ENCODE measurements at places on chromosomes 5 and 9.

DNA sequence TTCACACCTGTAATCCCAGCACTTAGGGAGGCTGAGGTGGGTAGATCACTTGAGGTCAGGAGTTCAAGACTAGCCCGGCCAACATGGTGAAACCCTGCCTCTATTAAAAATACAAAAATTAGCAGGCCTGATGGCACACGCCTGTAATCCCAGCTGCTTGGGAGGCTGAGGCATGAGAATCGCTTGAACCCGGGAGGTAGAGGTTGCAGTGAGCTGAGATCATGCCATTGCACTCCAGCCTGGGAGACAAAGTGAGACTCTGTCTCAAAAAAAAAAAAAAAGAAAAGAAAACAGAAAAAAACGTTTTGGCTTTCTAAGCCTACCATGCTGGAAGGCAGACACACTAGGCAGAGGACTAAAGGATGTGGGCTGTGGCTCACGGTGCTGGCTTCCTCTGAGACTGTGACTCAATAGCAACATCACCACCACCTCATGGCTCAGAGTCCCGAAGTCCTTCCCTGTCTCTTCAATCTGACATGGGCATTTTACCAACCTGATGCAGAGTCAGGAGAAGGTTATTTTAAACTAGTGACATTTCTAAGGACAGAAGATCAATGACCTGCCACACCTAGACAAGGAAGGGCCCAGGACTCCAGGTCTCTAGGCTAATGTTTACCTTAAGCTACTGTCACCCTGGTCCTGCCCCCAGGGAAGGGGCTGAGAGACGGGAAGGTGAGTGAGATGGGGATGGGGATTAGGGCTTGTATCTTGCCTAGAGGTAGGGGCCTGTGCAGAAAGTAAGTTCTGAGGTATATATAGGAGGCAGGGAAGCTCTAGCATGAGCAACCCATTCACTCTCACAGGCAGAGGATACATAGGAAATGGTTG, 3.7 kb downstream of the ECSCR start:
- no peak for DNase-seq

- no peak for DNase-seq
Observed at GRCh38 chr5:1298067-1298551, 3.2 kb upstream of the TERT start.

DNA sequence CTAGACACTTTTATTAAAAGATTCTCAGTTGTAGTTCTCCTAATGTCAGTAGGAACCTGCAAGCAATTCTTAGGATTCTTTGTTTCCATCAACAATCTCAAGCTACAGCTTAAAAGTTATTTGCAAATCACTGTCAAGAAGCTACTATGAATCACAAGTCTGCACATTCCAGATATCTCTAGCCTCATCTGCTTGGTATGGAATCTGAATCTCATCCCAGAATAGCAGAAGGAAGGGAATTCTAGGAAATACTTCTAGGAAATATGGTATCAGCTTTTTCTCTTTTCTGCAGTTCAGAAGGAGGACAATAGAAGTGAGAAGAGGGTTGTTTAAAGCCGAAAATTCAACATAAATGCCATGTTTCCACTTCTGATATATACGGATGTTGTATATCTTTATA, 792.2 kb upstream of the CDH9 start:
- DNase-seq = no peak

DNA sequence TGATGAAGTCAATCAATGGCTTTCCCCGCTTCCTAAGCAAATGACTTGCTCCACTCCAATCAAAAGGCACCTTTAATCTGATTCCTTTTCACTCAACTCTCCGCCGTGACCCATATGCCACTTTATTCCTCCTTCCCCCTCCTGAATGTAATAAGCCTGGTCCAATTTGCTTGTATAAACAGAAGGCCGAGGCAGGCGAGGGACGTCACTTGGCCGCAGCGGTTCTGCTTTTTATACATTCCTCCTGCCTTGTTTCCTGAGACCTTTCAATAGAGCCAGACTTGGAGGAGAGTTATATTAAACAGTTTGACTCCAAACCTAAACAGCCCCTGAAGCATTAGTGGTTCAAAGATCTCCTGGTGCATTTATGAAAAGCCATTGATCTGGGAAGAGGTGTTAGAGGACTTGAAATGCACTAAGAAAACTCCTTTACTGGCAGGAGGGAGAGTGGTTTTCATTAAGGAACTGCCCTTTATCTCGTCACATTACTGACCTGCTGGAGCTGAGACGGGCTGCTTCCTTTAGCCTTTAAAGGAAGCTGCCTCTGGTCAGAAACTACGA, 273.4 kb downstream of the SLIT3 start:
- no peak for DNase-seq

DNA sequence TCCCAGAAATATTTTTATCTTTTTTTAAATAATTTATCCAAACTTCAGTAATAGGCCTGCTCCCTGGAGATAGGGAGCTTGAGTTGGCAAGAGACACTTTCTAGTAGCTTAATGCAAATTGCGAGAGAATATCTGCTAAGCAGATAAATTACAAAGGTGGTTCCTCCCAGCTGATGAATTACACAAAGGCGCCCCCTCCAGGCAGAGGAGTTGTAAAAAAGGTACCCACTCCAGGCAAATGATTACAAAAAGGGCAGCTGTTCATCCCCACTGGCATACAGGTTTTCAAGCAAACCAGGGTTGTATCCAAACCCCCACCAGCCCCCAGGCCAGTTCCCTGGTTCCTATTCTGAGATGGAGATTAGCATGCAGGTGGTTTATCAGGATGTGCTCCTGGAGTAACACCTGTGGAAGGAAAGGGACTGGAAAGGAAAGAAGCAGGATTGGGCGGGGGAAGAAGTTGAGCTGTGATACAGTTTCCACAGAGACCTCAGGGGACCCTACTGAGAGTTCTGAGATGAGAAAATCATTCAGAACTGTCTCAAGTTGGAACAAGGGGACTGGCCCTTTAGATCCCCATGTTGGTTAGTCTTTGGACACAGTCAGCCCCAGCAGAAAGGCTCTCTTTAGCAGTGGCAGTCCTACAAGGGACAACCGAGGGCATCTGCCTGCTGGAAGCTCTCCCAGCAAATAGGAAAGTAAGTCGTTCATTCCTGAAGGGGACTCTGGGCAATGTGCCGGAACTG, 25.5 kb downstream of the ESM1 start:
- DNase-seq = peak; percentile 24

DNA sequence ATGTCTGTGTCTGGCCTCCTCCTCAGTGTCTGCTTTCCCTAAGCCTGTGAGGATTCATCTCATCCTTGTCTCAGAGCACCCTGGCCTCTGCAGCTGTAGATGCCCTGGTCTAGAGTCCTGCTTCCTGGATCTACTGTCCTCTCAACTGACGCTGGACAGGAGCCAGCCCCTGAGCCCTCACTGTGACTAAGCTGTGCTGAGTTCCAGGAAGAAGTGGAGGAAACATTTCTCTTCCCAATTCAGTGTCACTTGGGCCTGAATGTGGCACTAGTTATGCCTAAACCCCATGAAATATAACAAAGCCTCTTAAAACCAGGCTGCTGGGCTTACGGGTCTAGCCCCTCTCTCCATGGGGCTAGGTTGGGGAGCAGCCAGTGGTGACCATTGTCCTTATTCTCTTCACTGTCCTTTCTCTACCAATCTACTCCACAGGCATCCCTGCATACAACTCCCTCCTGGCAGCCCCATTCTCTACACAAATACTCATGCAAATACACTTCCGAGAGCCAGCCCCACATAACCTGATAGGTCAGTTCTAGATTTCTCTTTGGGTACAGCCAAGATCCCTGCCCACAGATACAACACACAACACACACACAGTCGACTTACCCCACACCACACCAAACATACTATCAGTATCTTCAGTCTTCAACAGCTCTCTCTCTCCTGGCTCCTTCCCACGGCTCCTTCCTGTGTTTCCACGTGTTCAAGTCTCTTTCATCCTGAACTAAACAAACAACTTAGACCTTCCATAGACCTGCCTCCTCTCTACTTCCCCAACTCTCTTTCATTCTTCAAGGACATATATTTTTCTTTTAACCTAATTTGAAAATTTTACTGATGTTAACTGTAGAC, 220.8 kb downstream of the SNX18 start:
- peak; percentile 43 for DNase-seq

GRCh38 chr5:95631255-95631958, 11.5 kb downstream of the GPR150 start:
- DNase-seq = no peak

- DNase-seq = no peak
Observed at GRCh38 chr5:173626505-173626820, 10.0 kb upstream of the BOD1 start.

GRCh38 chr5:137667341-137667740, 68.5 kb downstream of the KLHL3 start:
- DNase-seq = no peak

- no peak for DNase-seq
Observed at GRCh38 chr9:95073918-95074317, 243.6 kb downstream of the FANCC start.

GRCh38 chr9:70494221-70494620, 79.8 kb upstream of the KLF9 start:
- DNase-seq = no peak

- no peak for DNase-seq
Observed at GRCh38 chr5:157030692-157031091, 28.2 kb downstream of the HAVCR1 start.

DNA sequence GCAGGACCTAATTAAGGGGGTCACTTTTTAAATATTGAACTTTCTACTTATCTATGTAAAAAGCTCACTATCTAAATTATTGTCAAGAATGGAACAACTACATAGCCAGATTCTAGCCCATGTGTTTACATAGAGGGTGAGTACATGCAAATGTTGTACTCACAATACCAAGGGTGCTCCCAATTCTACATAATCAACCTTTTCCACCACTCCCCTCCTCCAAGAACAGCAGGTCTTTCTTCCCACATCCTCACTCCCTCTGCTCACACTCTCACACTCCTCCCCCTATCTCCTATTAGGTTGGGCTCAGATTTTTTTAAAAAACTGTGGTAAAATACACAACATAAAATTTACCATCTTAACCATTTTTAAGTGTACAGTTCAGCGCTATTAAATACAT, 325.4 kb downstream of the ARL15 start:
- no peak for DNase-seq

- no peak for DNase-seq
Observed at GRCh38 chr5:35626108-35626507, 8.4 kb downstream of the SPEF2 start.

GRCh38 chr5:80865551-80865950, 94.6 kb upstream of the RASGRF2 start:
- no peak for DNase-seq

DNA sequence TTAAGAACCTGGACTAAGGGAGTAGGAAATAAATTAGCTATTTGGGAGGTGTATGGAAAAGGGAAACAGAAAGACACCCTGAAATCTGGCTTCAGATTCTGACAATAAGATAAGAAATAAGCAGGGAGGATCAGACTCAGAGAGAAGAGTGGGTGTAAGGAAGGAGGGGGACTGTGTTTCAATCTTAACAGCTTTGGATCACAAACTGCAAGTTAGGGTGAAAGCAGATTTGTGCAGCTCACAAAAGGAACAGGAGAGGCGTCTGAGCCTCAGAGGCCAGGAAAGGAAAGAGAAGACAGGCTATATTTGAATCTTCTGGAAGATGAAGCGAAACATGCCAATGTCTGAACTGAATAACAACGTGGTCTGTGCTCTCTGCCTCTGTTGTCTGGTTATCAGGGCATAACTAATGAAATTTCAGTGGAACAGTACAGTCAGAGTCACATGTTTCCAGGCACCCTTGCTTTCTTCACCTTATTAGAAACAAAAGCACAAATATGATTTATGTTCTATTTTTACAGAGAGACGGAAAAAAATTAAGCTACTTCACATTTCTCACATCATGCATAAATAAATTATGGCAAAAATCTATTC, 26.6 kb downstream of the SGTB start:
- DNase-seq = no peak

GRCh38 chr9:107970726-107971125, 481.2 kb upstream of the KLF4 start:
- DNase-seq = no peak

- DNase-seq = no peak
Observed at GRCh38 chr5:21391506-21391905, 1403.5 kb upstream of the CDH18 start.

GRCh38 chr5:77449981-77450380, 42.1 kb downstream of the WDR41 start:
- peak; percentile 46 for DNase-seq

DNA sequence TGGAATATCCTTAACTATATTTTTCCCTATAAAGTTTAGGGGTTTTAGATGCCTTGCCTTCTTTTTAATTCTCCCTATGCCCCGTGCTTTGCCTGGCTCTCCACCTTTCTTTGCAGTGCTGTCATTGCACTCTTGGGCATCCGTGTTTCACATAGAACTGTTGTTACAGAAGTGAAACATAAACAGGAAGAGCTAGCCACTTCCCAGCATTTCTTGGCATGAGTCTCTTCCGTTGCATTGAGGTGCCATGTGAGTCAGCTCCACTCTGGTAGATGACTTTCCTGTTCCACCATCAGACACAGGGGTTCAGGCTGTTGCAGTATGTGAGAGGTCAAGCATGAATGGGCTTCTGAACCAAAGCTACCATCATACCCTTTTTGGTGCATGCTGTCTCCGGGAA, 73.4 kb downstream of the ANGPTL2 start:
- no peak for DNase-seq

- DNase-seq = no peak
Observed at GRCh38 chr9:81211741-81212140, 477.6 kb downstream of the TLE1 start.

GRCh38 chr9:133057006-133057405, 4.8 kb upstream of the CEL start:
- no peak for DNase-seq

DNA sequence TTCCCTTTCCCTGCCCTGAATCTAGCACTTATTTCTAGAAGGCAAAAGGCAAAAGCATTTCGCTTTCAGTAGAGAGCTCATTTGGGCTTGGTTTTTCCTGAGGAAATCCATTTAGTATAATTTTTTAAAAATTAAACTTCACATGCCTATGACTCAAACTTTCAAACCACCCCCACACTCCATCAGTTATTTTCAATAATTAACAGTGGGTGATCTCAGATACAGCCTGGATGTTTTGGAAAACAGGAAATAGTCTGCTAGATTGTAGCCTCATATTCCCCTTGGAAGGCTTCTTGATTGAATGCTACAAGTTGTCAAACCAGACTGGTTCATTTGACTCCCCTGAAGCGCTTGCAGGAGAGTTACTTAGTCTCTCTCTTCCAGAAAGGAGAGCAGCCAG, 40.6 kb downstream of the SEMA5A start:
- DNase-seq = no peak

GRCh38 chr5:139708877-139709581, 60.9 kb downstream of the CXXC5 start:
- DNase-seq = peak; percentile 91

DNA sequence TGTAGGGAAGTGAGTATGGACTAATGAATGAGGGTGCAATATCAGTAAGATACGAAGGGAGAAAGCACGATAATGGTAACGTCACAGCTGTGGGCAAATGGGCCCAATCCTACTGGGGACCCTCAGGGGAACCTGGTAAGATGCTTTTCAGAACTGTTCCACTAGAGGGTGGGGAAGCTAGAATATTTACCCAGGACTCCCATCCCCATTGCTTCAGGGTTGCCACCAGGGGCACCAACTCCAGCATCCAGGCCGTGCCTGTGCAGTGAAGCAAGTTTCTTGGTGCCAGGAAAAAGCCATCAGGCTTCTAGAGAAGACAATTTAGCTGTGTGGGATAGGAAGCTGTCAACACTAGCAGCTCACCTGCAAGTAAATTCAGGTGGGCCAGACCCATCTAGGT, 409.3 kb downstream of the AGTPBP1 start:
- DNase-seq = peak; percentile 14

All from K562 (cell line).